ENCODE measurements at places on chromosomes 13 and 19.

- DNase-seq = peak; percentile 94
These were observed 1.8 kb upstream of the APOE start for GRCh38 chr19:44903602-44904425.

- DNase-seq = no peak
These were observed at the start of gene OR10H1 for GRCh38 chr19:15815306-15815705. Gene OR10H1 (minus strand): TSS chr19:15815664. CDS start chr19:15808037, 7,627 bp downstream.

DNA sequence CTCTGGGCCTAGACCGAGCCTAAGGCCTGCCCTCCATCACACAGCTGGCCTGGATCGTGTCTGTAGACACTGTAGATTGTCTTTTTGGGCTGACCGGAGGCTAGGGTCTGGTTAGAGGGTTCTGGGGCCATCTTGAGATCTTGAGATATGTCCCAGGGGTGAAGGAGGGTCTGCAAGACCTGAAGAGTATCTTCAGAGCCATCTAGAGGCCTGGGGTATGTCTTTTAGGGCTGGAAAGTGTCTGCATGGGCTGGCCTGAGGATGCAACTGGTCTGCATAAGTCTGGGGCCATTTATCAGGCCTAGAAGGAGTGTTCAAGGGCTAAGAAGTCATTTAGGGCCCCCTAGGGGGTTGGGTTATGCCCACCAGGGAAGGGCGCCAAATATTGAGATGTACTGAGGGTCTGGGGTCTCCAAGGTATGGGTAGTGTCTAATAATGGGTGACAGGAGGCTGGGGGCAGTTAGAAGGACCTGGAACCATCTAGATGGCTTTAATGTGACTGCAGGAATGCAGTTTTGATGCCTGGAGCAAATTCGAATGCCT lies 555 bp downstream of the SCAF1 start:
- no peak for DNase-seq

DNA sequence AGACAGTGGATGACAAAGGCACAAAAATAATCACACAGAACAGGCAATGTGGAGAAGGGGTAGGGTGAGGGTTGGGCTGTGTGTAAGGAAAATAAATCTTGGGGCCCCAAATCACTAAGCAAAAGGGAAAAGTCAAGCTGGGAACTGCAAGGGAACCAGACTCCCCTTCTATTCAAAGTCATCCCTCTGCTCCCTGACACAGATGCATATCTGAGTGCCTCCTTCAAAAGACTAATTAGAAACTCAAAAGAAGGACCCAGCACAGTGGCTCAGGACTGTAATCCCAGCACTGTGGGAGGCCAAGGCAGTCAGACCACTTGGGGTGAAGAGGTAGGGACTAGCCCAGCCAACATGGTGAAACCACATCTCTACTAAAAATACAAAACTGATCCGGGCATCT lies 18.3 kb downstream of the ZNF611 start:
- DNase-seq = no peak

DNA sequence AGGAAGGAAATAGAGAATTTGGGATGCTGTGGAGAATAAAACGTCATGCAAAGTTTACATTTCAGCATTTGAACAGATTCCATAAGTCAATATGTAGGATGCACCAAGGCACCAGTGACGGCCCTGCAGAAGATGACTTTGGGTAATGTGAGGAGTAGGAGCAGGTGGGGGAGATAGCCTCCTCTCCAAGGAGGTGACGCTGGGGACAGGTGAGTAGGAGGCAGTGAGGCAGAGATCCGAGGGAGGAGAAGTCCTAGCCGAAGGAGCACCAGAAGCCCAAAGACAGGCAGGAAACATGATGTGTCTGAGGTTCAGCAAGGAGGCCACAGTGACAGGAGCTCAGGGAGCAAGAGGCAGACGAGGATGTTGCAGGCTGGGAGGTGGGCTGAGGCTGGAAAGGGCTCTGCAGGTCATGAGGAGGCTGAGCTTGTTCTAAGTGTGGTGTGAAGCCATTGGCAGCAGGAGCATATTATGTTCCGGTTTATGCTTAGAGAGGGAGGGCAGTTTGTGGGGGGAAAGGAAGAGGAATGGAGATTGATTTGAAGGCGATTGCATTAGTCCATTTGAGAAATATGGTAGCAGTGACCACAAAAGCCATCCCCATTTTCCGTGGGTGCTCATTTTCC lies 55.7 kb upstream of the C1QTNF9 start:
- DNase-seq = no peak

DNA sequence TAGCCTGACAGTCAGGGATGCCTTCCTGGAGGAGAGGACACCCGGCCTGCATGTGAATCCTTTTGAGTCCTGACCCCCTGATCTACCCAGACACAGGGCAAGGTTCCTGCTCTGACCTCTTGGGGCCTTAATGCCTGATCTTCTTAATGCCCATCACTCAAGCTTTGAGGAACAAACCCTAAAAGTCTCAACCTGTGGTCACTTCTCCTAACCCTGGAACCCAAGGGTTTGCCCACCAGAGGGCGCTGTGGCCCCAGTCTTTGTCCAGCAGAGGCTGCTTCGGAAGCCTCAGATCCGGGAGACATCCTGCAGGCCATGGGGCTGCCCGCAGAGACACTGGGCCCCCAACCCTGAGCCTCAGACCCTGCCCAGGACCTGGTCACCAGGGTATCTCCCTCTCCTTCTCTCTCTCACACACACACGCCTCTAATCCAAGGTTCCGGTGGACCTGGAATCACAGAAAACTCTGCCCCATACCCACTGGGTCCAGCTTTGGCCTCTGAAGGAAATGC lies 9.8 kb upstream of the DPF1 start:
- DNase-seq = peak; percentile 91

- no peak for DNase-seq
These were observed 193.8 kb upstream of the OBI1 start for GRCh38 chr13:78852709-78853108.

DNA sequence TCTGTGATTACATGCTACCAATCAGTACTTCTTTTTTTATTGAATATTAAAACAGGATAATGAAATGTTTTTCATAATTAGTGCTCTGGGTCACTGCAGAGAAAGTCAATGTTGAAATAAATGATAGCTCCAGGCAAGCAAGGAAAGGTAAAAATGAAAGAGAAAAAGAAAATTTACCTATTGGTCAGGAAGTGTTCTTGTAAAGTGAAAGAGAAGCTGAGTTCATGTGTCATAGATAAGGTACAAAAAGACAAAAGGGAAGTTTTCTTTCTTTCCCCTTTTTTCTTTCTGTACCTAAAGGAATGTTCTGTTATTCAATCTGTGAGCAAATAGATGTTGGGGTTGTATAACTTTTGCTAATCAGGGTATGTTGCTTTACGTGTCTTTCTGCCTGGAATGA lies 197.0 kb downstream of the PCDH9 start:
- DNase-seq = no peak

DNA sequence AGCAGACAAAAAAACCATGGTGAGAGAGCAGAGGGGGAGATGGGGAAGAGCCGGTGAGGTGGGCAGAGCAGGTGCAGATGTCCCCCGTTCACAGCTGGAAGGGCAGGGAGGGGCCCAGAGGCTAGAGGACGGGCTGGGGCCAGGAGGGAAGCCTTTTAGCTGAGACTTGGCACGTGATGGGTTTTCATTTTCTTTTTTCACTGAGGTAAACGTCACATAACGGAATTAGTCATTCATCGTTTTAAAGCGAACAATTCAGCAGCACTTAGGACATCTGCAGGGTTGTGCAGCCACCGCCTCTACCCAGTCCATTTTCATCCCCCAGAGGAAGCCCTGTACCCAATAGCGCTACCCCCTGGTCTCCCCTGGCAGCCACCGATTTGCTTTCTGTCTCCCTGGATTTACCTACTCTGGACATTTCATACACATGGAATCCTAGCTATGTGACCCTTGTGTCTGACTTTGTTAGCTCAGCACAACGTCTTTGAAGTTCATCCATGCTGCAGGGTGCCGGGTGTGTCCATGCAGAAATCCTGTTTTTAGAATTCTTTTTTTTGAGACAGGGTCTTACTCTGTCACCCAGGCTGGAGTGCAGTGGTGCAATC lies 16.0 kb upstream of the EMC10 start:
- DNase-seq = no peak

DNA sequence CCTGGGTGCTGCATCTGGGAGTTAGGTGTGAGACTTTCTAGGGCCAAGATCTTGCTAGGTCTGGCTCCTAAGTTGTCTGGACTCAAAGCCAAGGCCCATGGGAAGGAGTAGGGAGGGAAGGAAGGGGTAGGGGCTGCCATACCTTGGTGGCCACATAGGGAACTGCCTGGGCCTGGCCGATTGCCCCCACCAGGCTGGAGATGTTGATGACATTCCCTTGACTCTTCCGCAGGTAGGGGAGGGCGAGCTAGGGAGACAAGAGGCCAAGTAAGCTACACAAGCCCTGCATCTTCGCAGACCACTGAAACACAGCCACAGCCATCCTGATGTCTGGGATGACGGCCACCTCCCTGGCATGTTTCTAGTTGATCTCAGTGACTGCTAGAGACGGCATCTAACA lies 4.1 kb upstream of the BCAT2 start:
- no peak for DNase-seq

DNA sequence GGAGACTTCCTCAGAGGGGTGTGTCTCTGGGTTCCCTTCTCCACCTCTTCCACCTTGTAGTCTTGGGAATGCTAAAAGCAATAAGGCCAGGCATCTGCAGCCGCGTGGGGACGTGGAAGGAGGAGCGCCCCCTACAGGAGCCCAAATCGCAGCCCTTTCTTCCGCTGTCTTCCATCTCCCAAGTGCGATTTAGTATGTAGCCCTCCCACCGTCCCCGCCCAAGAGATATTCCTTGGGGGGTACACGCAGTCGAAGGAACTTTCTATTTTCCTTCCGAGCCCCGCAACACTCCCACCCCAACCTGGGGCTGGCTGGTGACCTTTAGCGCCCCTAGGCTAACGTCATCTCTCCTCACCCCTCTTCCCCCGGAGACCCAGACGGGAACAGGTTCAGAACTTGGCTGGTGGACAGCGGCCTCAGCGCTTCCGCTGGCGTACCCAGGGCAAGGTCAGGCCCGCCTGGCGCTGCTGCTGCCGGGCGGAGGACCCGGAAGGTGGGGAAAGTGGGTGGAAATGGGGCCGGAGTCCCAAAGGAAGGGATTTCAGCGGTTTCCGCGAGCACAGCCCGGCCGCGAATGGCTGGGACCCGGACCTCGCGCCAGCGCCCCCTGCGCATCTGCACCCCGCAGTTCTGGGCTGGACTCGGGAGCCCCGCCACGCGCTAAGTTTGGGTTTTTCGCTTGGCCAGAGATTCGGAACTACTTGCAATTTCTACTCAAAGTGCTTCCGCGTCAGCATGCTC lies 2.1 kb upstream of the PCDH8 start:
- peak; percentile 69 for DNase-seq

- DNase-seq = no peak
These were observed 104.6 kb upstream of the SERP2 start for GRCh38 chr13:44268980-44269379.

DNA sequence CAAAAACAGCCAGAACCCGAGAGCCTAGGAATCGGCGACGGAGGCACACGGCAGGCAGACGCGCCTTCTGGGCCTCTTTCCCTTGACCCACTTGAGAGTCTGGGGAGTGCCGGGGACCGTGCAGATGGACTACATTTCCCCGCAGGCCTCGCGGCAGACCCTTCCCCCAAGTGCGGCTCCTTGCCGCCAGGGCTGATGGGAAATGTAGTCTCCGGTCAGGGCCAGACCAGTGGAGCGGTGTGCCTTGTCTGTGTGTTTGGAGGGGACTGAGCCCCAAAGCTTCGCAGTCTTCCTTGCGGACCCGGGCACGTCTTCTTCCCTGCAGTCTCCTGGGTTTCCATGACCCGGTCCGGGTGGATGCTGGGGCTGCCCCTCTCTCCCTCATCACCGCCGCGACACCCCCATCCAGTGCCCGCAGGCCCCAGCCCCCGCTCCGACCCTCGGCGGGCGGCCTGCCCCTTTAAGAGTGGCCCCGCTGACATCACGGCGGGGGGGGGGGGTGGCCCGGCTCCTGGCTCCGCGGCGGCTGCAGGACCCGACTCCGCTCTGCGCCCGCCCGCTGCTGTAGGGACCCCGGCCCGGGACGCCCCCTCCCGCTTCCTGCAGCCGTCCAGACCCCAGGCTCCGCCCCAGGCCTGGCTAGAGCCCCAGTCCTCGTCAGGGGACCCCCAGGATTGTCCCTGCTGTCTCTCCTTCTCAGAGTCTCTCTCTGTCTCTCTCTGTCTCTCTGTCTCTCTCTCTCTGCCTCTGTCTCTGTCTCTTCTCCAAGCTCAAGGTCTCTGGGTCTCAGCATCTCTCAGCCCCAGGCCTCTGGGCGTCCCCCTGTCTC lies 758 bp upstream of the CACNG7 start:
- peak; percentile 78 for DNase-seq

GRCh38 chr13:33380487-33381079 lies 95.0 kb upstream of the STARD13 start:
- DNase-seq = no peak

DNA sequence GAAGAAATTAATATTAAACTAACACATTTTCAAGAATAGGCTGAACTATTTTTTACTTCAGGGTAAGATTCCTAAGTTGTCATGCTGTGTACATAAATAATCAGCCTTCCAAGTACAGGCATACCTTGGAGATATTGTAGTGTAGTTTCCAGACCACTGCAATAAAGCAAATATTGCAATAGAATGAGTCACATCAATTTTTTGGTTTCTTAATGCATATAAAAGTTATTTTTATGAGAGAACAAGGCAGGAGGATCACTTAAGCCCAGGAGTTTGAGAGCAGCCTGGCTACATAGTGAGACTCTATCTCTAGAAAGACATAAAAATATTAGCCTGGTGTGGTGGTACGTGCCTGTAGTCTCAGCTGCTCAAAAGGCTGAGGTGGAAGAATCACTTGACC lies 511.5 kb downstream of the UQCRFS1 start:
- no peak for DNase-seq

- peak; percentile 60 for DNase-seq
These were observed 13.3 kb upstream of the RASA3 start for GRCh38 chr13:114145722-114146121.

DNA sequence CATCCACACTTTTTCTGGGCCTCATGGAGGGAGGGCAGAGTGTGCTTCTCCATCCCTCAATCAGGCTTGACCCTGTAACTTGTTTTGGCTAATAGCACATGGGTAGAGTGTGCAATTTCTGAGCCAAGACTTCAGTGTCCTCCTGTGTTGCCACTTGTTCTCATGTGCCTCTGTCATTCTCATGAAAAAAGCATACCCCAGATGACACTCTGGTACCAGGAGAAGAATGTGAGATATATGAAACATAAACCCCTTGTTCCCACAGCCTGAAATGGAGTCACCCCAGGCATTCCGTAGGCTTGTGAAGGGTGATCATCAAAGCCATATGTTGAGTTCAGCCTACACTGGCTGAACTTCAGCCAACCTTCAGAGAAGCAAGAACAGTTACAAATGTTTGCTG lies 239.2 kb upstream of the MIR17HG start:
- DNase-seq = no peak

GRCh38 chr13:44110091-44110621 lies 230.5 kb downstream of the LACC1 start:
- no peak for DNase-seq
